ENCODE measurements at places on chromosomes 13 and 19. TPM values are rescaled to one million over a fixed set of nuclear protein-coding genes. Genes with fewer than 3 reads are reported as not detected.

ZNF432 gene
- 9.2 TPM for polyA plus RNA-seq

APOE gene
- 166 TPM for polyA plus RNA-seq

KIR2DL4 gene
- polyA plus RNA-seq, result not detected

PSG7 gene
- not detected for polyA plus RNA-seq

KLHL1 gene
- polyA plus RNA-seq, result not detected

PODNL1 gene
- polyA plus RNA-seq, result 0.92 TPM

MIDN gene
- 29.2 TPM for polyA plus RNA-seq

ZNF850 gene
- 0.25 TPM for polyA plus RNA-seq

IFNL1 gene
- polyA plus RNA-seq, result not detected

COMP gene
- 4.1 TPM for polyA plus RNA-seq

RFX1 gene
- 3.1 TPM for polyA plus RNA-seq

UBE2L5 gene
- polyA plus RNA-seq, result not detected

SERP2 gene
- polyA plus RNA-seq, result 11.0 TPM

EXOC3L2 gene
- polyA plus RNA-seq, result 2.9 TPM

SPATA13 gene
- polyA plus RNA-seq, result 3.6 TPM

All from stomach (tissue), 19 donors.